CD4-positive, alpha-beta T cell treated with Interleukin-21 for 1 hour (primary cell): ENCODE measurements at places on chromosomes 16 and 17.

GRCh38 chr17:29789196-29790170 is 140.5 kb downstream of the SSH2 start:
- no peak for DNase-seq

- DNase-seq: no peak
Observed at GRCh38 chr17:31908386-31908785, 6.9 kb upstream of the UTP6 start.

DNA sequence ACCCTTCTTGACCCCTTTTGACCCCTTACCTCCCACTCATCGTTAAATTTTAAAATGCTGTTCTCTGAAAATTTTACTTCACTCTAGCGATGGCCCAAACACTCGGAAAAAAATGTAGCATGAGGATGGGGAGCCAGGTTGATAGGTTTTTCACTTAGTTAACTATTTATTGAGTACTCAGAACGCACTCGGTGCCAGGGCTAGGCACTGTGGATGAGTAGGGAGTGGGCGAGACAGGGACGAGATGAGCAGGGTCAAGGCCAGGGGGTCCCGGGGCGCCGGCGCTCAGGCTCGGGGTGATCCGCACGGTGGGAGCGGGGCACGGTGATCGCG is 392 bp downstream of the ZSCAN32 start:
- DNase-seq: no peak

DNA sequence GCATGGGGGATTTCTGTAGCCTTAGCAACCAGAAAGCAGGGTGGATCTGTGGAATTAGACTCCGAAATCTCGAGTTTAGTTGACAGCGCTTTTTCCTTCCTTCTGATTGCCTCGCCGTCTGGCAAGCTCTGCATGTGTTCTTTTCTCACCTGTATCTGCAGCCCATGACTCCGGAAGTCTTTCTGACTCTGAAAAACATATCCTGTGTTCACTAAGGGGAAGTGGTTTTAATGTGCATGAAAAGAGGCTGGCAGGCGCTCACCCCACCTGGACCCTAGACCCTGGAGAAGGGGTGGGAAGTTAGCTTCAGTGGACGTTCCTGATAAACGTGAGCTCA is 158.5 kb downstream of the RPTOR start:
- peak; percentile 45 for DNase-seq

DNA sequence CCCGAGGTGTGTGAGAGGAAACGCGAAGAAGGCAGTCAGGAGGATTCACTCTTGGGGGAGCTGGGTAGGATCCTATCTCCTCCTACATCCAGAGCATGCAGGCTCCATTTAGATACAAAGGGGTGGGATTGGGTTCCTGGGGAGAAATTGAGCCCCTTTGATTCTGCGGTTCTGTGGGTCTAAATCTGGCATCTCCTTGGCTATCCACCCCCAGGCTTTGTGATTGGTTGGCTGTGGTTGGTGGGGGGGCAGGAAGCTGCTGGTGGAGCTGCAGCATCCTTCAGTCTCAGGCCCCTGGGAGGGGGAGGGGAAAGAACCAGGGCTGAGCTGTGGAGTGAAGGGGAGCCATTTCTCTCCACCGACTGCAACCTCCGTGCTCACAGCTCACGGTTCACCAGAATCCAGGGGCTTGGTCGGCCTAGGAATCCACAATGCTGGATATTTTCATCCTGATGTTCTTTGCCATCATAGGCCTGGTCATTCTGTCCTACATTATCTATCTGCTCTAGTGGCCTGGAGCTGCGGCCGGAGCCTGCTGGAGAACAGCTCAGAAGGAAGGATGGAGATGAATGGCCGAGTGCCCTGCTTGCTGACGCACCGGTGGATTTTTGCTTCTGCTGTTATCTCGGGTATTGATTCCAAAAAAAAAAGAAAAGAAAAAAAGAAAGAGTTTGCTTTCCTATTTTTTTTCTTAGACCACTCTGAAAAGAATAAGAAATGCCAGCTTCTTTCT is at the start of gene LASP1NB:
LASP1NB (plus strand) TSS at position 352 of the 733 bp plus-strand sequence.
- peak; percentile 50 for DNase-seq

GRCh38 chr16:56263711-56264608 is 72.7 kb downstream of the GNAO1 start:
- DNase-seq: no peak

GRCh38 chr16:89040391-89040790 is 53.3 kb upstream of the ACSF3 start:
- no peak for DNase-seq

DNA sequence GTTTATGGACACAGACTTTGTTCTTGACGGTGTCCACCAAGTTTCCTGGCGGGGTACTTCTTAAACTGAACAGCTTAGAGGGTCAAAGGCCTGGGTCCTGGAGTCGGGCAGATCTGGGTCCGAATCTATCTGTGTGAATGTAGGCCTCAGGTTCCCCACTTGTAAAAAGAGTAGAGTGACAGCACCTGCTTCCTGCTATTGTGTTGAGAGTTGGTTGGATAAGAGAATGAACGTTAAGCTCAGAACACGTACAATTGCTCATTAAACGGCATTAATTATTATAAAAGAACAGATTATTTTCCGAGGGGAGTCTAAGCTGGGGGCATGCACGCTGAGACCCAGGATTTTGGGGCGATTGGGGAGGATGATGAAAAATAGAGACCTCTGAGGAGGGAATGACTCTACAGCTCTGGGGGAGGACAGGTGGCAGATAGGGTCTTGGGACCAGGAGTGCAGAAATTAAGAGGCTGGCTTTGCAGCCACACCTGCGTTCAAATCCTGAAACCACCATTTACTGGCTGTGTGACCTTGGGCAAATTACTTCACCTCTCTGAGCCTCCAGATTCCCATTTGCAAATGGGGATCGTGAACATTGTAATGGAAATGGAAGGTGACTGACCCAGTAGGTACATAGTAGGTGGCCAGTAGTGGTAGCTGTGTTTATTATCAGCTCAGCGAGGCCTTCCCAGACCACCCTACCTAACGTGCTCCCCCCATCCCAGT is 862 bp downstream of the CLEC16A start:
- no peak for DNase-seq
